Cerebellum (tissue), 4 donors: ENCODE measurements at places on chromosomes 13 and 19.

GRCh38 chr13:78780708-78781107 lies 121.8 kb upstream of the OBI1 start:
- no peak for DNase-seq

DNA sequence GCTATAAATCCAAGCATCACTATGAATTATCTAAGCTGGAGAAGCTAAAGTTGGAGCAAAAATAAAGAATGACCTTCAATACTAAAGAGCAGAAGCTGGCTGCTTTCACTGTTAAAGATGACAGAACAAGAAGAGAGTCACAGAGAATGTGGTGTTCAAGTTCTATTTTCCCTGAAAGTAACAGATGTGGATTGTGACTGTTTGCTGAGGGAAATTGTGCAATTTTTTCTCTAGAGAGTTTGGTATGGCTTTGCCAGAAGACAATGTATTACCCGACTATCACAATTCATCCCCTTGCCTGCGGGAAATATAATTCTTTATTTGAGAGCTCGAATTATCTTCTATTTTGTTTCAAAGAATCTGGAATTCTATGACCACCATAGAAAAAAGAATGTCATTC lies 83.1 kb downstream of the TNFSF13B start:
- DNase-seq = no peak

GRCh38 chr13:99760456-99760855 lies 211.1 kb downstream of the ZIC5 start:
- DNase-seq = no peak

GRCh38 chr19:4103080-4103433 lies 20.9 kb downstream of the MAP2K2 start:
- DNase-seq = no peak

DNA sequence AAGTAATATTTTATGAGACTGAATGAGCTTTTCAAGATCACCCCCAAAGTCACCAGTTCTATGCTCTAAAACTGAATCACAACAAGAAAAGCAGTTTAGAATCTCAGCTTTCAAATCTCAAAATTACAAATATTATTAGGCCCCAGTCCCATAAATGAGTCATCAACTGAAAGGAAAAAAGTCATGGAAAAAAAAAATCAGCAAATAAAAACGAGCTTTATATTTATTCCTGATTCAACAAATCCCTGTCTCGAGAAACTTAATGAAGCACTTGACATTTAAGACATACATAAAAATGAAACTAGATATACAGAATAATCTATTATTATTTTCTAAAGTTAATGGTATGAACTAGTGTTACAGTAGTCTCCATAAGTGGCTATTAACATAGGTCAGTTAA lies 203.0 kb downstream of the DIAPH3 start:
- DNase-seq = no peak

DNA sequence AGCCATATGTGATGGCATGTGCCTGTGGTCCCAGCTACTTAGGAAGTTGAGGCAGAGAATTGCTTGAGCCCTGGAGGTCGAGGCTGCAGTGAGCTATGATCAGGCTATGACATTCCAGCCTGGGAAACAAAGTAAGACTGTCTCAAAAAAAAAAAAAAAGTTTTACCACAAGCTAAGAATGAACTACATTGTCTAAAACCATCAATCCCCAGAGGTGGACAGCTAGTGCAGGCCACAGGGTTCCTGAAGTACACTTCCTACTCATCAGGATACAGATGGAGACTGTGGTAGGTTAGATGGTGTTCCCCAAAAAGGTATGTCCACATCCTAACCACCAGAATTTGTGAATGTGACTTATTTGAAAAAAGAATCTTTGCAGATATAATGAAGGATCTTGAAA lies 63.5 kb upstream of the DOCK9 start:
- DNase-seq = no peak

DNA sequence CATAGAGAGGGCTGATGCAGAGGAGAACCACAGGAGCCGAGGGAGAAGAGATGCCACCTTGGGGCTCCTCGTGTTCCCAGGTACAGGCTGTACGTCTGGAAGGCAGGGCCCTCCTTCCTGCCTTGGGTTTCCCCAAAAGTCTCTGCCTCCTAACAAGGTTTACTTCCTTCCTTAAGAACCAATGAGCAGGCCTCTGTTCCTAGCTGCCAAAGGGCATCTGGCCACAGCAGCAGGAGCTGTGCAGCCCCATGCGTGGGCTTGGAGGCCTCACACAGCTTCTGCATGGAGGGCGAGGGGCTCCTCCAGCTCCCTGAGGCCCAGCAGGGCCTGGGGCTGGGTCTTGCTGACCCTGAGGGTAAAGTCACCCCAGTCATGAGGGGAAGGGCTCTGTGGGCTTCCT lies 40.6 kb upstream of the TSHZ3 start:
- DNase-seq = no peak

- DNase-seq = no peak
Measured at GRCh38 chr19:13154241-13154778, 4.1 kb downstream of the IER2 start.

- no peak for DNase-seq
Measured at GRCh38 chr13:31301119-31301518, 101.3 kb downstream of the B3GLCT start.

- DNase-seq = no peak
Measured at GRCh38 chr13:26133286-26133685, 81.5 kb upstream of the SHISA2 start.

DNA sequence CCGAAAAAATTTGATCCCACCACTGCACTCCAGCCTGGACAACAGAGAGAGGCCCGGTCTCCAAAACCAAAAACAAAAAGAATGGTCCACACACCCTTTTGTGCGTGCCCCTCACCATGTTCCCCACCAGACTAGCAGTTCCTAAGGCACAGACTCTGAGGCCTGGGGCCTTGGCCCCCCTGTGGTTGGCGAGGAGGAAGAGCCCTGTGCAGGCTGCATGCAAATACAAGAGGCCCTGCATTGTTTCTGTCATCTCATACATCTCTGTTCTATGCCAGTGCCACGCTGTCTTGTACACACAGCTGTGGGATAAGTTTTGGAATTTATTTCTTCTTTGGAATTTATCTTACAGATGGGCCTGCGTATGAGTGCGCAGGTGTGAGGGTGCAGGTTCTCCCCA lies 4.7 kb upstream of the YJEFN3 start:
- DNase-seq = no peak

DNA sequence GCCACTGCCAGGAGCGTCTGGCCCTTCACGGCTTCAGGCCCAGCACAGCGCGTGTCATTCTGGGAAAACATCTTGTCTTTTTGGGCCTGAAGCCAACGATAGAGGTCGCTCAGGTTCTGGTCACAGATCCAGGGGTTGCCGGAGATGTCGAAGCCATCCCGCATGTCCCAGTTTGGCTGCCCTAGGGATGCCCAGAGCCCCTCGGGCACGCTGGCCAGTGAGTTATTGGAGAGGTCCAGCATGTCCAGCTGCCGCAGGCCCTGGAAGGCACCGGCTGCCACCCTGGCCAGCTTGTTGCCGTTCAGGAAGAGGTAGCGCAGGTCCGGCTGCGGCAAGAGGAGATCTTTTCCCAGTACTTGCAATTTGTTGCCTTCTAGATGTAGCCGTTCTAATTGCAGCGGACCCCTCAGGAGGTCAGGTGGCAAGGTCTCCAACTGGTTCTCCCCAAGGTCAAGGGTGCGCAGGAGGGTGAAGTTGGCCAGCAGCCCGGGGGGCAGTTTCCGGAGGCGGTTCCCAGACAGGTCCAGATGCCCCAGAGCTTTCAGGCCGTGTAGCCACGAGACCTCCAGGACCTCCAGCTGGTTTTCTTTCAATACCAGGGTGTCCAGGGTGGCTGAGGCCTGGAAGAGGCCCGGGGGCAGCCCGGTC lies 1.8 kb downstream of the LRG1 start:
- no peak for DNase-seq

DNA sequence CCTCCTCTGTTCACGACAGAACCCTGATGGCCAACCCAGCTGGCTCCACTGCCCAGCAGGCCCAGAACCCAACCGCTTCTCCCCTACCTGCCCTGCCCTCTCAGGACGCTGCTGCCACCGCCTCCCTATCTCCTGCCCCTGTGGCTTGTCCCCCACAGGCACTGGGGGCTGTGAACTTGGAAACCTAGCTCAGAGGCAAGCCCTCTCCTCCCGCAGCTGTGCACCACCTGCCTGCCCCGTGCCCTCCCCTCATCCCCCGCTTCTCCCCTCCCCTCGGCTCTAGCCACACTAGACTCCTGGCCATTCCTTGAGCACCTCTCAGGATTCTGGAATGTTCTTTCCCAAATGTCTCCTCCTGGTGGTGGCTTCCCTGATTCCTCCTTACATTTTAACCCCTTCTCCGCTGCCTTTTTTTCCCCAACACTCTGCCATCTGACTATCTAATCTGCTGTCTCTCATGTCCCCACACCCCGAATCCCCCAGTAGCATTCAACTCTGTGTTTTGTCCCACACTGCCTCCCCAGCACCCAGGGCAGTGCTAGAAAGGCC lies 6.7 kb downstream of the NANOS3 start:
- no peak for DNase-seq

DNA sequence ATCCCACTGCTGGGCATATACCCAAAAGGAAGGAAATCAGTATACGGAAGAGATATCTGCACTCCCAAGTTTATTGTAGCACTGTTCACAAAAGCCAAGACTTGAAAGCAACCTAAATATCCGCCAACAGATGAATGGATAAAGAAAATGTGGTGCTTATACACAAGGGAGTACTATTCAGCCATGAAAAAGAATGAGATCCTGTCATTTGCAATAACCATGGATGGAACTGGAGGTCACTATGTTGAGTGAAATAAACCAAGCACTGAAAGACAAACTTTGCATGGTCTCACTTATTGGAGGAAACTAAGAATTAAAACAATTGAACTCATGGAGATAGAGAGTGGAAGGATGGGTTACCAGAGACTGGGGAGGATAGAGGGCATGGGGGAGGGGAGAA lies 6.5 kb upstream of the SIGLEC14 start:
- DNase-seq = no peak

- no peak for DNase-seq
Measured at GRCh38 chr19:44600466-44600865, 12.9 kb upstream of the IGSF23 start.

DNA sequence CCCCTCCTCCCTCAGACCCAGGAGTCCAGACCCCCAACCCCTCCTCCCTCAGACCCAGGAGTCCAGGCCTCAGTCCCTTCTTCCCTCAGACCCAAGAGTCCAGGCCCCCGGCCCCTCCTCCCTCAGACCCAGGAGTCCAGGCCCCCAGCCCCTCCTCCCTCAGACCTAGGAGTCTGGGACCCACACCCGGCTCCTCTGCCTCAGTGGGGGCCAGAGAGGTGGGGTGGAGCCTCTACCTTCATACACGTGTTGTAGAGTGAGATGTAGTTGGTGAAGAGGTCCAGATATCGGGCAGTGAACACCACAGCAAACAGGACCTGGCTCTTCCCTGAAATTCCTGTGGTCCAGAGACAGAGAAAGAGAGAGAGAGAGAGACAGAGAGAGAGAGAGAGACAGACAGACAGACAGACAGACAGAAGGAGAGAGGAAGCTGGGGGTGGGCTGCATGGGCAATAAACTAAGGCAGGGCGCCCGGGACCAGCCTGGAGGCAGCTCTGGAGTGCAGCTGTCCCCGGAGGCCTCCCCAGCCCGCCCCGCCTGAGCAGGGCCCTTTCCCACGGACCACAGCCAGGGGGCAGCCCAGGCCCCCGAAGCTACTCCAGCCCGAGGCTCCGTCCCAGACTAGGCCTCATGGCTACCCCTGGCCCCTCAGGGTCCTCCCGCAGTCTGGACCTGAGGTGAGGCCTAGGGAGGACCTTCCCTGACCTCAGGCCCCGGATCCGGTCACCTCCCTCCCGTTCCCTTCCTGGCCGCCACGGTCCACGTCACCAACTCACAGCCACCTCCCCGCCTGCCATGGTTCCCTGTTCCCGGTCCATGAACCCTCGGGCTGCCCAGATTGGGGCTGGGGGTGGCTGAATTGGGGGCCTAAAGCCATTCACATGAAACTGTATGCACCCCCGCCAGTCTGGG lies 907 bp downstream of the KDELR1 start:
- DNase-seq = peak; percentile 55

GRCh38 chr13:113901642-113902041 lies 37.8 kb upstream of the GAS6 start:
- DNase-seq = no peak

DNA sequence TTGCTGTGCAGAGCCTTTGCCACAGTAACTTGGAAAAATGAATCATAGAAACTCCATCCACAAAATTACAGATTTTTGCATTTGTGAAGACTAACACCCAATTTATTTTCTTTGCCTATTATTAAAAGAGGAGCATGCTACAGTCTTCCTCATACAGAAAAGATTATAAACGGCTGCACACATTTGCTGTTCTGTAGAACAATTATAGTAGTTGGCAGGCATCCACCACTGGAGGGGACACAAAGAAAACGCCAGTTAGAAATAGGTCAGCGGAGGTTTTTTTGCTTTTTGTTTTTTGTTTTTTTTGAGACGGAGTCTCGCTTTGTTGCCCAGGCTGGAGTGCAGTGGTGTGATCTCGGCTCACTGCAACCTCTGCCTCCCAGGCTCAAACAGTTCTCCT lies 51.6 kb downstream of the SACS start:
- peak; percentile 19 for DNase-seq

DNA sequence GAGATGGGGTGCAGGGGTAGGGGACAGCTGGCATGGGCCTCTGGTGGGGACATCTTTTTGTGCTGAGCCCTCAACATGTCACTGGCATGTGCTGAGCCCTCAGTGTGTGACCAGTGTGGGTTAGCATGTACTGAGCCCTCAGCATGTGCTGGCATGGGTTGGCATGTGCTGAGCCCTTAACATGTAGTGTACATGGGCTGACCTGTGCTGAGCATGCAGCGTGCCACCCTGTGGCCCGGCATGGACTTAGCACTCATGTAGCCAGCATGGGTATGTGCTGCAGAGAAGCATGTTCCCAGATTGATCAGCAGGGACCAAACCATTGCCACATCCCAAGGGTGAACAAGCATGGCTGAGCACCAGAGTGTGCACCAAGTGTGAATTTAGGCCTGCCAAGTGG lies 11.5 kb downstream of the HIPK4 start:
- DNase-seq = no peak

- DNase-seq = no peak
Measured at GRCh38 chr13:100565286-100565685, 23.3 kb downstream of the GGACT start.

DNA sequence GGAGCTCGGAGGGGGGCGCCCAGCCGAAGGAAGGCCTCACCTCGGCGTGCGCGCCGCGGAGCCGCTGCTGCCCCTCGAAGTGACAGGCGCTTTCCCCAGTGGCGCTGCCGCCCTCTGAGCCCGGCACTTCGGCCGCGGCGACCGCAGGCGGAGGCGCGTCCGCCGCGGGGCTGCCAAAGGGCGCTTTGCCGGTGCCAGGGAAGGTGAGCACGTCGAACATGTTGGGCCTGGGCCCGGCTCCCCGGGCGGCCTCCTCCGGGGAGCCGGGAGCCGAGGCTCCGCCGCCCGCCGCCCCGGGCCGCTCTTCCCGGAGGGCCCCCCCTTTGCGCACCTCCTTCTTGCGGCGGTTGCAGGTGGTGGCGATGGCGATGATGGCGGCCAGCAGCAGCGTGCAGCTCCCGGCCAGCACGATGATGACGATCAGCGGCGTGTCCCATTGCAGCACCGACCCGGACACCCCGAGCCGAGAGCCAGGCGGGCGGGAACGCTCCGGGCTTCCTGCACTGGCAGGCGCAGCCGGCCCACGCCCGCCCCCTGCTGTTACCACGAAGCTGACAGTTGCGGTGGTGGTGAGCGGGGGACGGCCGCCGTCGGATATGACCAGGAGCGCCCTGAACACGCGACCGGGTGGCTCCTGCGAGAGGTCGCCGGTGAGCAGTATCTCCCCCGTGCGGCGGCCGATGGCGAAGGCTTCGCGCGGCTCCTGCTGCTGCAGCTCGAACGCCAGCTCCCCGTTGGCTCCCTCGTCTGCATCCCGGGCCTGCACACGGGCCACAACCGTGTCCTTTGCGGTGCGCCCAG lies 2.5 kb downstream of the PCDH8 start:
- no peak for DNase-seq
